ENCODE measurements at places on chromosomes 4 and X. TPM values are rescaled to one million over a fixed set of nuclear protein-coding genes. Genes with fewer than 3 reads are reported as not detected.

The NXF2B gene
- total RNA-seq: not detected

The CENPE gene
- total RNA-seq: 34.4 TPM

The RBMX2 gene
- 22.1 TPM for total RNA-seq

- H3K36me3 ChIP-seq: peaks cover 3% of the 10 kb centered on the region
- H3K4me3 ChIP-seq: no peak overlapping the region
- no peaks in the 10 kb centered on the region for H3K4me1 ChIP-seq
Observed at GRCh38 chr4:16516796-16517439, 290.6 kb upstream of the TAPT1 start.

DNA sequence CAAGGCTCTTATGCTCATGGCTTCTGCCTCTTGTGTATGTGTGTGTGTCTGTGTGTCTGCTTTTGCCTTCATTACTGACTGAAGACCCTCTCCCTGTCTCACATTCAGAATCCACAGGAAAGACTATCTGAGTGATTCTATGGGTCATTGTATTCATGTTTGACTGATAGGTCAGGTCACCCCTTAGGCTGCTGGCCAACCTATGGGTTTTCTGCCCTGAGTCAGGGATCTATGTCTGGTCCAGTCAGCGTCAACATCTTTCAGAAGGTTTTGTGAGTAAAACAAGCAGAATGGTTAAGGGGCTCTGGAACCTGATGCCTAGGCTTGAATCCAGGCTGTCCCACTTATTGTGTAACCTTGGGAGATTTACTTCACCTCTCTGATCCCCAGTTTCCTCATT lies 30.5 kb downstream of the NHSL2 start:
- no peaks in the 10 kb centered on the region for H3K36me3 ChIP-seq
- no peak overlapping the region for H3K4me3 ChIP-seq
- no peaks in the 10 kb centered on the region for H3K4me1 ChIP-seq

- no peak within 1 kb of the TSS for H3K4me3 ChIP-seq
- H3K4me1 ChIP-seq: no peaks in the 10 kb centered on the region
- no peak within 1 kb of the TSS for H3K27ac ChIP-seq
- H3K27me3 ChIP-seq: no peaks in the 10 kb centered on the region
Observed at GRCh38 chrX:15269618-15270521, at the start of gene ASB9. Gene ASB9 (minus strand): TSS chrX:15270083. CDS start chrX:15269874, 209 bp downstream.

Data from H9 (cell line).